ENCODE measurements at places on chromosomes 4 and X.

GRCh38 chr4:137471895-137472294 lies 60.4 kb downstream of the PCDH18 start:
- no peak for DNase-seq

DNA sequence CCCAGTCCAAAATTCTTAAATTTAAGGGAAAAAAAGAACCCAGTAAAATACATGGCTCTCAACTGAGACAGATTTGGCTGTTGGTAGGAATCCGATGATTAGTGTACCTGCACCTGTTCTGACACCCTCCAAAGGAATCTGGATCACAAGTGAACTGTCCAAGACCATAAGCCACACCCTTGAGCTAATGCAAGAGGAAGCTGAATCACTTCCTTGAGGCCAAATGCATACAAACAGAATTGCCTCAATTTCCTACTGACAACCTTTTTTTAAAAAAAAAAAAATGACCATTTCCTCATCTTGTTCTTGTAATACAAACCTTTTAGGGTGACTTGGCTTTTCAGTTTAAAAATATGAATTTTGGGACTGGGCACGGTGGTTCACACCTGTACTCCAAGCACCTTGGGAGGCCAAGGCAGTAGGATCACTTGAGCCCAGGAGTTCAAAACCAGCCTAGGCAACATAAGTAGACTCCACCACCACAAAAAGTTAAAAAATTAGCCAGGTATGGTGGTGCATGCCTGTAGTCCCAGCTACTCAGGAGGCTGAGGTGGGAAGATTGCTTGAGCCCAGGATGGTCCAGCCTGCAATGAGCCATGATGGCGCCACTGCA lies 10.7 kb upstream of the FBXL5 start:
- no peak for DNase-seq

- DNase-seq: no peak
These were observed 549.9 kb upstream of the AMOT start for GRCh38 chrX:113390531-113390930.

GRCh38 chrX:48003758-48004457 lies at the start of gene ZNF182:
ZNF182 (minus strand) TSS chrX:48003989; CDS start chrX:48002609, 1,380 bp downstream.
- DNase-seq: peak; percentile 14

GRCh38 chrX:155115174-155115819 lies 44.0 kb downstream of the BRCC3 start:
- DNase-seq: no peak

DNA sequence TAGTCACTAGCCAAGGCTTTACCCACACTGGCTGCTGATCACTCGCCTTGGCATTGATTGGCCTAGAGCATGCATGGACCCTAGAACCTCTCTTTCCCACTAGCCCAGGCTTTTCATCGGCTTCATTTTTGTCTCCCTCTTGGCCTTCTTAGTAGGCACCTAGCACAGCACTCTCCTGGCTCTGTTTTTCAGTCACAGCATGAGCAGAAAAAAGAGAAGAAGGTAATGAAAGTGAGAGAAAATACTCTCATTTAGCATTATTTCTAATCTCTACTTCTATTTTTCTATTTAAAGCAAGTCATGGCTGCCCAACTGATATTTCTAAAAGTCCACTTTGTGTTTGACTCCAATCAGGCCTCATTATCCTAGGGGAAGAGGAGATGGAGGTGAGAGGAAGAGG lies 267.2 kb downstream of the FBXO8 start:
- DNase-seq: no peak

- DNase-seq: no peak
These were observed 87.1 kb downstream of the AMELX start for GRCh38 chrX:11380187-11380844.

- no peak for DNase-seq
These were observed 98.0 kb downstream of the CDS1 start for GRCh38 chr4:84680956-84681355.

- no peak for DNase-seq
These were observed 59.7 kb upstream of the PGRMC2 start for GRCh38 chr4:128347175-128347868.

DNA sequence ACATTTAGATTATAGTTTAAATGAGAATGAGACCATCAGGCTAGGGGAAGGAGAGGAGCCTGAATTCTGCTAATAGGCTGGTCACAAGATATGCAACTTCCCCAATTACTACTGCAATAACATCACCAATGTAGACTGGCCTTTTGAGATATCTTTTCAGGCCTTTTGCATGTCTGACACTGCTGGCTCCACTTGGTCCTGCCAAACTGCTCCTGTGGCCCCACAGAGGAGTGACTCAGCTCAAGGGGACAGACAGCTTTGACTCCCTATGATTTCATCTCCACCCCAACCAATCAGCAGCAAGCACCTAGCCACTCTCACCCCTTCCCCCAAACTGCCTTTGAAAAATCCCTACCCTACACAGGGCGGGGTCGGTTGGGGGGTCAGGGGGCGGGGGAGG lies 22.8 kb downstream of the GPRIN3 start:
- no peak for DNase-seq

DNA sequence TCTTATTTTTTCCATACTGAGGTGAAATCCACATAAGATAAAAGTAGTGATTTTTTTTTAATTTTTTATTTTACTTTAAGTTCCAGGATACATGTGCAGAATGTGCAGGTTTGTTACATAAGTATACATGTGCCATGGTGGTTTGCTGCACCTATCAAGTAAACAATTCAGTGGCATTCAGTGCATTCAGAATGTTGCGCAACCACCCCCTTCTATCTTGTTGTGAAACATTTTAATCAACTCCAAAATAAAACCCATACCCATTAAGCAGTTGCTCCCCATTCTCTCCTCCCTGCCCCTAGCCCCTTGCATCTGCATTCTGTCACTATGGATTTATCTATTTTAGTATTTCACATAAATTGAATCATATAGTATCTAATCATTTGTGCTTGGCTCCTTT lies 121.2 kb downstream of the KLHL13 start:
- no peak for DNase-seq

GRCh38 chrX:148541584-148541940 lies 41.1 kb downstream of the AFF2 start:
- DNase-seq: no peak

GRCh38 chr4:46839128-46839527 lies 69.9 kb downstream of the COX7B2 start:
- no peak for DNase-seq

DNA sequence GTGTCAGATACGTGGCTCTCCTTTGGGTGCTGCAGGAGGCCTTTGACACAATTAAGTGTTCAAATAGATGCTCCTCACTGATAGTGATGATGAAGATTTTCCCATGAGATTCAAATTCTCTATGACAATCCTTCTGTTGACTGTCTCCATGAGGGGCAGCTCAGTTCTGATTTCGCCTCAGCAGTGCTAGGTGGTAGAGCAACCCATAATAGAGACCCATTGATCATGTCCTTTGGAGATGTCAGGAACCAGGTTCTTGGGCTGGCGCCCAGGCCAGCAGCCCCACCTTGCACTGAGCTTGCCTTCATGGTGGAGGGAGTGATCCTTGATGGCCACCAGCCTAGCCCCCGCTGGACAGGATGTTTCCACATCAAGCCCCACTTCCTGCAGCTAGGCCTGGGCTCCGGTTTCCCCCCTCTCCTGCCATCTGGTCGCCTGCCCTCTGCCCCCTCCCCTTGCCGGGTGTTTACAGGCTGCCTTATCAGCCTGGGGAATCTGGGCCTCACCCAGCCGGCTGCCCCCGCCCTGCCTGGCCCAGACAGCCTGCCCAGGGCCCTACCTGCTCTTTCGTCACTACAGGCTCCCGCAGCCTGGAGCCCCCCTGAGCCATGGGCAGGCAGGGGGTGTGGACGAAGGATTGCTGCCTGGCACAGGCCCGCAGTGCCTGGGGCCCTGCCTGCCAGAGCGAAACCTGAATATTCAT lies 12.6 kb downstream of the ELF4 start:
- DNase-seq: no peak

GRCh38 chr4:8283161-8283560 lies 13.6 kb downstream of the HTRA3 start:
- no peak for DNase-seq

- DNase-seq: peak; percentile 9
These were observed 104.1 kb upstream of the DDIT4L start for GRCh38 chr4:100294356-100294755.

- DNase-seq: no peak
These were observed 178.7 kb upstream of the RBPJ start for GRCh38 chr4:26141911-26142638.

GRCh38 chr4:68951078-68951805 lies at the start of gene UGT2A3:
UGT2A3 (minus strand) TSS chr4:68951804; CDS start chr4:68951760, 44 bp downstream.
- DNase-seq: no peak

DNA sequence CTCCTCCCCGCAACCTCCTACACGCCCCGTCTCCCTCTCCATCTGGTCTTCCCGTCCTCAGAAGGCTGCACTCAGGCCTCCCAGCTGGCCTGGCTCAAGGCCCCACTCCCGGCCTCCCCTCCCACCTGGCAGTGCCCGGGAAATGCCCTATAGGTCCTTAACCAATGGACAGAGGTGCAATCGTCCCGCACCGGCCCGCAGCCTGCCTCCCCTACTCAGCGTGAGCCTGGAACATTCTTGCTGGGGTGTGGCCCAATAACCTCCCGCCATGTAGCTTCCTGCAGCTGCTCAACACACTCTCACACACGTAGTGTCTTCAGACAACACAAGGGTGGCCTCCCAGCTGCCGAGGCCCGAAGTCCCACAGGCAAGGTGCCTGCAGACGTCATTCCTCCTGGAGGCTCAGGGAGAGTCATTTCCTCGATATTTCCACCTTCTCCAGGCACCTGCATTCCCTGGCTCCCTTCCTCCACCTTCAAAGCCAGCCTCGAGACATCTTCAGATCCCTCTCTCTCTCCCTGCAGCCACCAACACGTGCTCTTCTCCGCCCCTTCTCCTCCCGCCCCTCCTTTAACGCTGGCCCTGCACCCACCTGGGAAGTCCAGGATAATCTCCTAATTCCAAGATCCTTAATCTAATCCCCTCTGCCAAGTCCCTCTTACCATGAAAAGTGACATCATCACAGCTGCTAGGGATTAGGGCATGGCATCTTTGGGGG lies 56.2 kb downstream of the ADRA2C start:
- no peak for DNase-seq

- no peak for DNase-seq
These were observed 21.8 kb upstream of the CTSO start for GRCh38 chr4:155975511-155975910.

GRCh38 chr4:75371915-75372314 lies 142.3 kb downstream of the RCHY1 start:
- DNase-seq: no peak

DNA sequence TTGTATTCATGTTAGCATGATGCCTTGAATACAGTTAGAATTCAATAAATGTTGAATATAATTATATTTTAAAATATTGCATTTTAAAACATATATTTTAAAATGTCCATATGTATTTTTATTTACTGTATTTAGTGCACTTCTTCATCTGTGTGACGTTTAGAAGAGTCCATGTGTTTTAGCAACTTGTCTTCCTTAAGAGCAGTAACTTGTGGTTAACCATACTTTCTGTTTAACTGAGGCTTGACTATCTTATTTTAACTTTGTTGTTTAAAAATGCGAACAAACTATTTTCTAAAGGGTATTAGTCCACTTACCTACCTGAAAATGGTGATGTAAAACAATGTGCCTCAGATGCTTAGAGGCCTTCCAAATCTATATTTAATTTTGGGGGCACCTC lies 858 bp downstream of the DMP1 start:
- DNase-seq: no peak

GRCh38 chrX:143378851-143379250 lies 138.4 kb downstream of the SPANXN3 start:
- no peak for DNase-seq

DNA sequence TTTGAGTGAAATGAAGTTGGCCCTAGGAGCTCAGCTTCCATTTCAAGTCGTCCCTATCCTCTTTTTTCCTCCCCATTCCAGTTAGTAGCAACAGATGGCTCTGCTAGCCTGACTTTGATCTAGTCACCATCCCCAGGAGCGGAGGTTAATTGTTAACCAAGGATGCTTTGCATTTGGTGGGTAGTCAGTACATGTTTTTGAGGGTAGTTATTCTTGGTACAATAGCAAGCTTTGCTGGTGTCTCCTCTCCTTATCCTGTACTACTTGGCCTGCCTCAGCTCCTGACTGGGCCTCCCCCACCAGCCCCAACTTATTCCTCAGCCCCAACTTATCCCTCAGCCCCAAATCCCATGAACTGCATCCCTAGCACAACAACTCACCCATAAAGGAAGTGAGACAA lies 14.8 kb upstream of the RTL5 start:
- DNase-seq: no peak

DNA sequence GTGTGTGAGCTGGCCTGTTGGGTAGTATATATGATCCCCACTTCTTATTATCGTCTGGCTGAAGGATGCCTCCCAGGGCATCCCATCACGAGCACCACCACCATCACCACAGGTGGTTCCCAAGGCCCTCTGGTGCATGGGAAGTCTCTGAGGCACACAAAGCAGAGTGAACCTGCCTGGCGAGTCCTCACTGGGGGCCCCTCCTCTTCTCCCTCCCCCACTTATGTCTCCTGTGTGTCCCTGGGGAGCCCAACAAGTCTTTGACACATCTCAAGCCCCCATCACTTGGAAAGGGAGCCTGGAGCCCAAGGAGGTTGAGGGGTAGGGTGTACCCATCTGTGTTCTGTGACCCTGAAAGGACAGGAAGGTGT lies 45.5 kb upstream of the NKX1-1 start:
- DNase-seq: no peak

- no peak for DNase-seq
These were observed 10.6 kb upstream of the KDM5C start for GRCh38 chrX:53235566-53235965.

GRCh38 chr4:148021686-148022085 lies 289.8 kb downstream of the ARHGAP10 start:
- no peak for DNase-seq

DNA sequence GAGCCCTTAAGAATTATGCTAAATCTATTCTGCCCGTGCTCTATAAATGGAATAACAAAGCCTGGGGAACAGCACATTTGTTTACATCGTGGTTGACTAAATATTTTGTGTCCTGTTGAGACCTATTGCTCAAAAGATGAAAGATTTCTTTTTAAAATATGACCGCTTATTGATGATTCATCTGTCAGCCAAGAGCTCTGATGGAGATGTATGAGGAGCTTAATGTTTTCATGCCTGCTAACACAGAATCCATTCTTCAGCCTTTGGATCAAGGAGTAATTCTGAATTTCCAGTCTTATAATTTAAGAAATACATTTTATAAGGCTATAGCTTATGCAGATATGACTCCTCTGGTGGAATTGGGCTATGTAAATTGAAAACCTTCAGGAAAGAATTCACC lies 271.3 kb upstream of the FAT4 start:
- no peak for DNase-seq

- DNase-seq: no peak
These were observed 1.0 kb downstream of the AGA start for GRCh38 chr4:177441061-177441802.

GRCh38 chrX:155086202-155086840 lies 15.0 kb downstream of the BRCC3 start:
- DNase-seq: no peak

DNA sequence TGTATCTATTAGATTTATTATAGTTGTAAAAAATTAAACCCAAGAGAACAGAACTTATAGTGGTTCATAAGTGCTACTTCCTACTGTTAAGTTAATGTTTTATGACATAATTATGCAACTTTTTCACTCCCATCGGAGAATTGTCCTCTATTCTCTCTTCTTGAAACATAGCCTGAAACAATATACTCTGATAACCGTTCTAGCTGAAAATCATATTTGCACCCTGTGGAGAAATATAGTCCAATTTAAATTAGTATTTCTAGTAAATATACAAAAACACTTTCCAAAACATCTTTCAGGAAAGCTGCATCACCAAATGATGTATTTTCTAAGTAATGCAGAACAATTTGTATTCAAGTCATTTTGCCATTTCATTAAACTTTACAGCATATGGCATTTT lies 586.4 kb downstream of the PRR32 start:
- no peak for DNase-seq

- peak; percentile 78 for DNase-seq
These were observed at the start of gene TAB3 for GRCh38 chrX:30889147-30890140. TAB3 (minus strand) TSS chrX:30889254; CDS start chrX:30859588, 29,666 bp downstream.
